T-cell (primary cell): ENCODE measurements at places on chromosomes 2 and 18.

DNA sequence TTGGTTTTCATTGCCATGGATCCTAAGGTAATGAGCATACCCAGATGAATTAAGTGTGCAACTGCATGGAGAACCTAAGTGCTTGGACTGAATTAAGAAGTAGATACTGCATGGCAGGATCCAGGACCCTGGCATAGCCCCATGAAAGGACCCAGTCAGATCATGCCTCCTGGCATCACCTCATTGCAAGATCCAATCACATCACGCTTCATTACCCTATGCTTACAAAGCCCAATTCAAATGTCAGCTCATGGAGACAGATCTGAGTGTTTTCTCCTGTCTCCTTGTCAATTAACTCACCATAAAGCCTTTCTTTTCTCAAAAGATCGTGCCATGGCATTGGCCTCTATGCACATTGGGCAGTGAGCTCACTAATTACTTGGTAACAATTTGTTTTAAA, 519.8 kb upstream of the ZNF804A start:
- no peak for DNase-seq

- DNase-seq, result peak; percentile 46
Measured at GRCh38 chr2:26846334-26847306, 1.3 kb upstream of the DPYSL5 start.

DNA sequence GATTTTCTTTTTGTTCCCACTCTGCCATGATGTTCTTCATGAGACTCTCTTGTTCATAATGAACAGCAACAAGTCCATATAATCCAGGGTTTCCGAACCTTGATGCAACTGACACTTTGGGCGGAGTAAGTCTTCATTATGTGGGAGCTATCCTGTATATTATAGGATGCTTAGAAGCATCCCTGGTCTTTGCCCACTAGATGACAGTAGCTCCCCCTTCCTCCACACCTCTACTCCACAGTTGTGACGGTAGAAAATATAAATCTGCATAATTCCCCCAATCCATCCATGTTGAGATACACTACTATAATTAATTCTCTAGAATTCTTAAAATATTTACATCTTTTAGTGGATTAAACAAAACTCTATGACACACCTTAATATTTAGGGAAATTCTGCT, 482.2 kb upstream of the CELF4 start:
- DNase-seq, result no peak

- DNase-seq, result no peak
Measured at GRCh38 chr2:71686781-71687180, 233.4 kb downstream of the DYSF start.

- DNase-seq, result peak; percentile 4
Measured at GRCh38 chr2:17646081-17646554, 105.6 kb downstream of the VSNL1 start.

DNA sequence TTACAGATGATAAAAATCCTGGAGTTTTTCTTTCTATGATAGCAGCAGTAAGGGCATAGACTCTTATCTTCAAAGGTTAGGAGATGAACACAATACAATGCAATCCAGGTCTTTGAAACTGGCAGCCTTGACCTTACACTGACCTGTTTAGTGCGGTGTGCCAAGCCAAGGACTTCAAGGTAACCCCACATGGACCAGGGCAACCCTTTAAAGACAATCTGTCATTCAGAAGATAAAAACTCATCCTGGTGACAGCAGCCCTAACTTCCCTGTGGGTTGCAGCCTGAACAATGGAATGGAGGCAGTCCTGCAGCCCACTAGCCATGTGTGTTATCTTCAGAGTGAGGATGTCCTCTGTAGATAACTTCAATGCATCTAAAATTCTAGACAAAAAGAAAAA, 78.1 kb downstream of the RTTN start:
- DNase-seq, result no peak

DNA sequence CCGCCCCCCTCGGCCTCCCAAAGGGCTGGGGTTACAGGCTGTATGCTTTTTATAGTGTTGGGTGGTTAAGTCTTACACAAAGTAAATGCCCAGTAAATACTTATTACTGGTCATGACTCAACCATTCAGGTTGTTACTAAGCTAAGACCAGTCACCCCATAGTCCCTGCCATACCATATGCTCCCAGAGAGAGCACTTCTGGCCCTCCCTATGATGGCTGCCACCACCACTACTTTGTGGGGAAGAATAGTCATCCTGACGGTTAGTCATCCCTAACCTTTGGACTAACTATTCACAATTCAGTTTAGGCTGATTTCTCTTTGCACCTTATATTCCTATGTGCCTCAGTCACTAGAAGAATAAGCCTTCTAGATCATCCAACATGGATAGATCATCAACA, 42.0 kb upstream of the MSH2 start:
- no peak for DNase-seq

- DNase-seq, result no peak
Measured at GRCh38 chr18:3713166-3713565, 263.2 kb downstream of the TGIF1 start.

GRCh38 chr2:159131914-159132281, 154.6 kb downstream of the WDSUB1 start:
- DNase-seq, result no peak

DNA sequence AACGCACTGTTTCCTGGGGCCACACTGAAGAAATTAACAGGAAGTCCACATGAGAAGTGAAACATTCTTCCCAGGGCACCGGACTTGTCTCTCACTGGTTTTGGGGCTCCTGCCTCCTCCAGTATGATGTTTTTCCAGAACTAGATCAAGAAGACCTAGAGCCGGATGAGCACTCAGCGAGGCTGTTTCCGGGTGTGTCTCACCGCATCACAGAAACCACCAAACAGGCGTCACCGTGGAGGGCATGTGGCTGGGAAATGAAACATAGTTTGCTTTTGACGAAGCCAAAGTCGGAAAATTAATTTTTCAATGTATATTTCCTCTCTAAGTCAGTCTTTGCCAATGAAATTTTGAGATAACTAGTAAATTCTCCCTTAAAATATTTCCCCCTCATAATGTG, 314.0 kb upstream of the SALL3 start:
- DNase-seq, result no peak

- DNase-seq, result no peak
Measured at GRCh38 chr2:190649798-190650390, 1.0 kb downstream of the NAB1 start.

DNA sequence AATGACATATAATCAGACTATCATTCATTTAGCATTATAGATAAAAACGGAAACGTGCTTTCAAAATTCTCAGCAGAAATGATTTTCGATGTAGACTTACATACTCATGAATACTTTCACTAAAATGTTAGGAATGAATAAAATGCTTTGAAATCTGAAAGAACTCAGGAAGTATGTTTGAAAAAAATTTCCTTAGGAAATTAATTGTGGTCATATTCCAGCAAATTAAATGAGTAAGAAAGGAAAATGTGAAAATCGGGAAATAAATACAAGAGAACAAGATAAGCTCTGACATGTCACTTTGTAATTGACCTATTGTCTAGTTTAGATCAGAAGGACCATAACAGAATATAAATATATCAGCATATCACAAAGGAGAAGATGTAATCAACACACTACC, 981.0 kb upstream of the CDH2 start:
- DNase-seq, result no peak

DNA sequence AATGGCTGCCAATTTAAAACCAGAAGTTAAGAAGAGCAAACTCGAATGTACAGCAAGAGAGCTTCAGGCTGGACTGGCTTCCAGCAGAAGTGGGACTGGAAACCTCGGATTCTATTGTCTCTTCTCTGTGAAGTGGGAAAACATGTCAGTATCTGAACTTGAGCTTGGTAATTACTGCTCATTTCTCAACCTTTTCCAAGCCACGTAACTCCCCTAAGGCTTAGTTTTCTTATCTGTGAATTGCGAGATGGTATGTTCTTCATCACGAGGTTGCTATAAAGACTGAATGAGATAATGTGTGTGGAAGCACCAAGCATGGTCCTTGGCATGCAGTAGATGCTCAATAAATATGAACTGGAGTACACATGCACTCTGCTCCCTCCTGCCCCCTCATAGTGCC, 259.4 kb upstream of the SPRED2 start:
- no peak for DNase-seq

GRCh38 chr18:65974758-65975157, 223.9 kb downstream of the CDH7 start:
- DNase-seq, result no peak

DNA sequence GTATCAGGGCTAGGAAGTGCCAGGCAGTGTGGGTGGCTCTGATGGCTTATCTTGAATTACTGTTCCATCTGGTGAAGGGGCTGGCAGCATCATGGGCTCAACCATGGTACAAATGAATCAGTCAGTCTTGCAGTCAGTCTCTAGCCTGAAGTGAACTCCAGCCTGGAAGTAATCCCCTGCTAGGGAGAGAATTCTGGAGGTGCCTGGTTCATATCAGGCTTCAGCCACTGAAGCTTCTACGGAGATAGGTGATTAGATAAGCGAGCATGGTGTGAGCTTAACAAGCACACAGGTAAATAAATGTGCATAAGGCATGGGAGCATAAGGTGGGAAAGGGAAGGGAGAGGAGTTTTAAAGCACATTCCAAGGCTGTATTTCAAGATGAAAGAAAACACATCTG, 541.7 kb downstream of the MBD2 start:
- no peak for DNase-seq

DNA sequence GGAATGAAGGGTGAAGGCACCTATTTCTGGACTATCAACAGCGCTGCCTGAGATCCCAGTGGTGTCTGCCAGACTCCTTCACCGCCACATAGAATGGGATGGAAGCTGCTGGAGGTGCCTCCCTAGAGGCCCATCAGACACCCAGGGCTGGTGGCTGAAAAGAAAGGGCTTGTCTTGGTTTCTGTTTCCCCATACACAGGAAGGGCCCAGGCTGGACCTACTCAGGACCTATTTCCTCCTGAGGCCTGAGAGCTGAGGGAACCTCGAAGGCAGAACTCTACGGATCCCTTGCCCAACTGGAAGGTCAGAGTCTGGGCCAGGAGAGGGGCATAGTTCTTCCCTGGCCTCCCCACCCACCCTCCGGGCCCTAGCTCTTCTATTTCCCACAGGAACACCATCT, 2.9 kb upstream of the CLEC4F start:
- no peak for DNase-seq

- DNase-seq, result no peak
Measured at GRCh38 chr2:55929476-55929875, 5.9 kb upstream of the EFEMP1 start.

DNA sequence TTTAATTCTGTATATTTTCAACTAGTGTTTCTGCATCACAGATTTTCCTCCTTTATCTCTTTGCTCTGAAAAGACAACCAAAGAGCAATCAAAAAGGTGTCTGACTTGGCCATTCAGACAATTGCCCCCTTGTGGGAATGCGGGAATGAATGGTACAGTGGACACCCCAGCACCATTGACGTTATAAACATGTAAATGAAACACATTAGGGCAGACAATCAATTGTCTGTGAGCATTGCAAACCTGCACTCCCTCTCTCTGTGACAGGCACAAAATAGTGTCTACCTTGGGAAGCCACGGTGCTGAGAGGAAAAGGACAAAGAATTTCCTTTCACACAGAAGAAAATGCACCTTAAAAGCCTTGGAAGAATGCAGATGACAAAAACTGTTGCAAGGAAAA, 8.0 kb downstream of the ZEB2 start:
- DNase-seq, result no peak

GRCh38 chr18:25459814-25460213, 107.8 kb upstream of the ZNF521 start:
- no peak for DNase-seq

GRCh38 chr2:41283079-41283775, 764.6 kb upstream of the PKDCC start:
- no peak for DNase-seq

- DNase-seq, result no peak
Measured at GRCh38 chr2:200171731-200172482, 134.6 kb upstream of the SPATS2L start.

GRCh38 chr2:227471924-227472264, at the start of gene AGFG1:
Gene AGFG1, plus strand, starts transcription at chr2:227472156. Its CDS starts 266 bp downstream, at chr2:227472422.
- peak; percentile 80 for DNase-seq

DNA sequence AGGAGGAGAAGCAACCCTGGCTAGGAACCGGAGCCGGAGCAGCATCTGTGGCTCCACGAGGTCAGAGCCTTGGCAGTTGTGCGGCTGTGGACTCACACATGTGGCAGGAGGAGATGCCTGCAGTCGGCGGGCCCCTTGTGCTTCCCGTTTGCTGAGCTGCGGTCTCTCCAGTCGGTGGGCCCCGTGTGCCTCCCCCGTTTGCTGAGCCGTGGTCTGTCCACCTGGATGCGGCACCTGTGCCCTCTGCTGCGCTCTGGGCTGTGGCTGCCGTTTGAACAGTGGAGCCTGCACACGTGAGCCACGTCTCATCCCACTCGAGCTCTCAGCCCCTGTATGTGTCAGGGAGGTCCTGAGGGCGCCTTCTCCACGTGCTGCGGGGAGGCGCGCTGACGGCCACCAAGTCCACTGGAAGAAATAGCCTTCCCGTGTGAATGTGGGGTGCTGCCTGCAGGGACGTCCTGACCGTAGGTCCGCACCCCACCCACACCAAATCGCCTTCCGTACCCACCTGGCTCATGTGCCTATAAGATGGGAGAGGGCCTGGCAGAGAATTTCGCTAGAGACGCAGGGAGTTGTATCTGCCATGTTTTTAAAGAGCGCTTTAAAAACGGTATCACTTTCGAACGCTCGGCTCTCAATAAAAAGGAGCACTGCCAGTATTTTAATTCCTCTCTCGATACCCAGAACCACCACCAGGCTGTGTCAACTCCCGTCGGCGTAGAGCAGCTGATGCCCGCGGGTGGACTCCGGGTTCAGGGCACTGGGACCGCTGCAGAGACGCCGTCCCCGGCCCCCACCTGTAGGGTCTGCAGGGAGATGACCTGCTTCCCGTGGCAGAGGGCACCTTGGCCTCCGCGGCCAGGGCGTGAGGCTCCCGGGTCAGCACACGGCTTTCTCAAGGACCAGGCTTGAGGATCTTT, 117.0 kb downstream of the NFATC1 start:
- no peak for DNase-seq

GRCh38 chr2:121104721-121105141, 180.3 kb downstream of the TFCP2L1 start:
- DNase-seq, result no peak

GRCh38 chr18:30359521-30359920, 683.0 kb downstream of the DSC3 start:
- DNase-seq, result no peak

DNA sequence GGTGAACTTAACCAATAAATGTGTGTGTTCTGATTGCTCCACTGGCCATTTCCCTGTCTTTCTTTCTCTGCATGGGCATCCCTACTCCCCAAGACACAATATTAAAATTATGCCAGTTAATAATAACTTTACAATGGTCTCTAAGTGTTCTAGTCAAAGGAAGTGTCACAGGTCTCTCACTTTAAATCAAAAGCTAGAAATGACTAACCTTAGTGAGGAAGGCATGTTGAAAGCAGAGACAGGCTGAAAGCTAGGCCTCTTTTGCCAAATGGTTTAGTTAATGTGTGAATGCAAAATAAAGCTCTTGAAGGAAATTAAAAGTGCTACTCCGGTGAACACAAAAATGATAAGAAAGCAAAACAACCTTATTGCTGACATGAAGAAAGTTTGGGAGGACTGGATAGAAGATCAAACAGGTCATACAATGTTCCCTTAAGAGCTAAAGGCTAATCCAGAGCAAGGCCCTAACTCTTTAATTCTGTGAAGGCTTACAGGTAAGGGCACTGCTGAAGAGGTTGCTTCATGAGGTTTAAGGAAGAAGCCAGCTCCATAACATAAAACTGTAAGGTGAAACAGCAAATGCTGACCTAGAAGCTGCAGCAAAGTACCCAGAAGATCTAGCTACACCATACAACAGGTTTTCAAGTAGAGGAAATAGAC, 44.0 kb upstream of the ARHGAP15 start:
- DNase-seq, result no peak

- no peak for DNase-seq
Measured at GRCh38 chr2:26847655-26848335, at the start of gene DPYSL5. Gene DPYSL5, plus strand, starts transcription at chr2:26848132. Its CDS starts 50,368 bp downstream, at chr2:26898500.

GRCh38 chr2:205405194-205405593, 277.1 kb upstream of the NRP2 start:
- DNase-seq, result no peak
